ENCODE measurements at places on chromosomes 1 and 21. TPM values are rescaled to one million over a fixed set of nuclear protein-coding genes. Genes with fewer than 3 reads are reported as not detected.

- H3K36me3 ChIP-seq, result peaks cover 6% of the 10 kb centered on the region
- peaks cover 4% of the 10 kb centered on the region for H3K4me1 ChIP-seq
- no peak overlapping the region for H3K27ac ChIP-seq
- no peak for DNase-seq
- H3K4me3 ChIP-seq, result no peak overlapping the region
- no peaks in the 10 kb centered on the region for H3K27me3 ChIP-seq
Measured at GRCh38 chr21:25986928-25987327, 183.6 kb downstream of the APP start.

GRCh38 chr1:192170196-192170984, 12.1 kb downstream of the RGS18 start:
- no peak overlapping the region for H3K4me3 ChIP-seq
- no peak for DNase-seq
- H3K36me3 ChIP-seq, result no peaks in the 10 kb centered on the region
- H3K4me1 ChIP-seq, result no peaks in the 10 kb centered on the region
- no peaks in the 10 kb centered on the region for H3K27me3 ChIP-seq

DNA sequence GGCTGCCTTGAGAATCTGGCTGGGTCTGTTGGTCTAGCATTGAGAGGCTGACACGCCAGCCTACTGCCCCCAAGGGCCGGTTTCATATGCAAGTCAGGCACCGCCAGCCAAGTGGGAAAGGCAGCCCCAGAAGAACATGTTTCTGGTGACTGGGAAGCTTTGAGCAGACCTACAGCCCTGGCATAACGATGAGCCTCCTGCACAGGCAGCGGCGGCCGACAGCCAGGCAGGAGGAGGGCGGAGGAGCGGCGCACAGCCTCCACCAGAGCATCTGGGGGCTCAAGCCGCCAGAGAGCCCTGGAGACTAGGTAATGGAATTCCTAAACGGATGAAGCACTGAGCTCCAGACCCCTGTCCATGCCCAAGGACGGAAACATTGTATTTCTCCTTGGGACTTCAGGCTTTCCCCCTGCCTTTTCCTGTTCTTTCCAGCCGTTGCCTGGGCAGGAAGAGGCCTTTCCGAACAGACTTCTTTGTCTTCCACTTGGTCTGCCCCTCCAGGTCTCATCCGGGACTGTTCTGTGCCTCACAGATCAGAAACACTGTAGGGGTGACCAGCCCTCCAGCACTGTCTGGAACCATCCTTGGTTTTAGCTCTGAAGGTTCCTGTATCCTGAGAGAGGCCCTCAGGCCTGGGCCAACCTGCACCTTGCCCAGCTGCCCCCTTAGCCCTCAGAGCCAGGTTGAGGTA, 59.5 kb downstream of the IRF2BP2 start:
- H3K36me3 ChIP-seq, result no peaks in the 10 kb centered on the region
- H3K27ac ChIP-seq, result no peak overlapping the region
- peaks cover 28% of the 10 kb centered on the region for H3K4me1 ChIP-seq
- H3K27me3 ChIP-seq, result no peaks in the 10 kb centered on the region
- no peak for DNase-seq

DNA sequence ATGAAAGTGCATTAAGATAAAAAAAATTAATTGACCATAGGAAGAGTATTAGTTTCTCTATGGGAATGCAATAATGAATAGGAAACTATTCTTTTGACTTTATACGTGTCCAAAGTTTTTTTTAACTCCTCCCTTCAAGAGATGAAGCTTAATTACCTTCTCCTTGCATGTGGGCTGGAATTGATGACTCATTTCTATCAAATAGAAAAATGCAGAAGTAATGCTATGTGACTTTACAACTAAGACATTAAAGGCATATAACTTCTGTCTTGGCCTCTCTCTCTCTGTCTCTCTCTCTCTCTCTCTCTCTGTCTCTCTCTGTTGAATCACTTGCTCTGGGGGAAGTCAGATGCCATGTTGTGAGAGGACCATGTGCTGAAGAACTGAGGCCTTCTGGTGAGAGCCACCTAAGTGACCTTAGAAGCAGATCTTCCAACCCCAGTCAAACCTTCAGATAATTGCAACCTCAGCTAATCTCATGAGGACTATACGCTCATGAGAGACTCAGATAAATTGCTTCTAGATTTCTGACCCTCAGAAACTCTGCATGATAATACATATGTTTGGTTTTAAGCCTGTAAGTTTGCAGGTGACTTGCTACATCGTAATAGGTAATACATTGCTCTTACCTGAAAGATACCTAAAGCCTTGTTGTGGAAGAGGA, 414.2 kb downstream of the KCNT2 start:
- H3K4me1 ChIP-seq, result no peaks in the 10 kb centered on the region
- H3K4me3 ChIP-seq, result no peak overlapping the region
- H3K27me3 ChIP-seq, result no peaks in the 10 kb centered on the region
- DNase-seq, result no peak
- H3K27ac ChIP-seq, result no peak overlapping the region
- H3K36me3 ChIP-seq, result no peaks in the 10 kb centered on the region

GRCh38 chr1:95957748-95958147, 723.7 kb downstream of the RWDD3 start:
- no peak for DNase-seq
- no peak overlapping the region for H3K27ac ChIP-seq
- H3K4me3 ChIP-seq, result no peak overlapping the region
- H3K27me3 ChIP-seq, result no peaks in the 10 kb centered on the region
- H3K36me3 ChIP-seq, result no peaks in the 10 kb centered on the region

- H3K36me3 ChIP-seq, result peaks cover 33% of the 10 kb centered on the region
- no peak overlapping the region for H3K27ac ChIP-seq
- peaks cover 5% of the 10 kb centered on the region for H3K4me1 ChIP-seq
- no peak for DNase-seq
- H3K27me3 ChIP-seq, result no peaks in the 10 kb centered on the region
Measured at GRCh38 chr1:11749203-11749689, 12.7 kb upstream of the C1orf167 start.

- H3K4me3 ChIP-seq, result no peak overlapping the region
- peaks cover 100% of the 10 kb centered on the region for H3K27me3 ChIP-seq
- peaks cover 8% of the 10 kb centered on the region for H3K4me1 ChIP-seq
- no peak overlapping the region for H3K27ac ChIP-seq
Measured at GRCh38 chr1:18640228-18641004, 9.8 kb downstream of the PAX7 start.

Gene FCRL5
- total RNA-seq, result 0.09 TPM

Gene SPRR2F
- total RNA-seq, result not detected

Measured in heart left ventricle (tissue), 16 donors.